Ovary (tissue), 10 donors: ENCODE measurements at places on chromosomes 1 and 21. TPM values are rescaled to one million over a fixed set of nuclear protein-coding genes. Genes with fewer than 3 reads are reported as not detected.
A peak's percentile ranks its signal among the peaks of the same experiment; 100 is the strongest.

The MYBPHL gene
- not detected for total RNA-seq

The YARS1 gene
- total RNA-seq = 71.9 TPM

The RPE65 gene
- total RNA-seq = not detected

DNA sequence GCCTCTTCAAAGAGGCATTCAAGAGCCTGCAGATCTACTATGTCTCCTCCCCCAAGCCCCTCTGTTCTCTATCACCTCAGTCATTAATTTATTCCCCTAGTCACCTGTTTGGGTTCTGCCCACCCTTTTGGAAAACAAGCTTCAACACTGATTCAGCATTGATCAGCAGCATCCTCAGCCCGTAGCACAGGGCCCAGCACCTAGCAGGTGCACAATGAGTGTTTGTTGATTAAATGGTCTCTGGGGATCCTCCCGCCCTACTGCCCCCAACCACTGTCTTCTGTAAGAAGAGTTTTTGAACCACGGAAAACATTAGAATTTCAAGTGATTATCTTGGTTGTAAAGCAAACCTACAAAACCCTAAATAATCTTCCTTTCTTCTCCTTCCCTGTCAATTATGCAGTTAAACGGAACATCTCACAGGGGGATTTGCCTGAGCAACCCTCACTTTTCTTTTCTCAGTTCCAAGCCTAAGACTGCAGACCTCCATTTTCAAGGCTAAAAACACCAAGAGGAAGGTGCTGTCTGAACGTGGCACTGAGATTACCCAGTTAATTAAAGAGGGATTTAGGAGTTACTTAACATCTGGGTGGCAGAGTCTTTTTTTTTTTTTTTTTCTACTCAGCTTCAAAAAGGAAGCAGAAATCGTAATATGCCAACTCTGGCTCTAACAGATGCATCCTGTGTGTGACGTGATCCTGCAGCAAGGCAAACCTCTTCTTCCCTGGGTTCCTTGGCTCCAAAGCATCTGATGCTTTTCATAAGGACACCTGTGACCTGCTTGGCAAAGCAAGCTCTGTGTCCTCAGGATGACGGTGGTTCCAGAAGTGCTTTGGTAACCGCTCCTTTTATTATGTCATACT lies 163.0 kb downstream of the KAZN start:
- no peaks in the 10 kb centered on the region for H3K4me1 ChIP-seq
- no peaks in the 10 kb centered on the region for H3K36me3 ChIP-seq
- H3K27me3 ChIP-seq = no peaks in the 10 kb centered on the region
- no peak overlapping the region for H3K27ac ChIP-seq
- no peak overlapping the region for H3K4me3 ChIP-seq
- no peak for DNase-seq

- no peaks in the 10 kb centered on the region for H3K36me3 ChIP-seq
- DNase-seq = no peak
- no peak overlapping the region for H3K27ac ChIP-seq
Observed at GRCh38 chr1:24714859-24715520, 30.3 kb upstream of the CLIC4 start.

GRCh38 chr1:94729267-94729666 lies 90.9 kb upstream of the SLC44A3 start:
- H3K4me1 ChIP-seq = peaks cover 11% of the 10 kb centered on the region
- peak overlapping the region; percentile 1 for H3K27ac ChIP-seq
- no peaks in the 10 kb centered on the region for H3K36me3 ChIP-seq
- no peaks in the 10 kb centered on the region for H3K27me3 ChIP-seq
- H3K4me3 ChIP-seq = no peak overlapping the region
- DNase-seq = no peak

GRCh38 chr1:15289251-15289651 lies 42.2 kb downstream of the FHAD1 start:
- H3K4me1 ChIP-seq = peaks cover 5% of the 10 kb centered on the region
- H3K27me3 ChIP-seq = no peaks in the 10 kb centered on the region
- no peak overlapping the region for H3K4me3 ChIP-seq
- no peaks in the 10 kb centered on the region for H3K36me3 ChIP-seq

- no peak overlapping the region for H3K27ac ChIP-seq
- DNase-seq = no peak
- H3K4me3 ChIP-seq = no peak overlapping the region
- H3K36me3 ChIP-seq = no peaks in the 10 kb centered on the region
- no peaks in the 10 kb centered on the region for H3K27me3 ChIP-seq
- H3K4me1 ChIP-seq = no peaks in the 10 kb centered on the region
Observed at GRCh38 chr1:26844424-26845196, 18.1 kb downstream of the ZDHHC18 start.

GRCh38 chr1:70896224-70896623 lies 151.4 kb downstream of the PTGER3 start:
- no peaks in the 10 kb centered on the region for H3K36me3 ChIP-seq
- H3K27ac ChIP-seq = no peak overlapping the region

DNA sequence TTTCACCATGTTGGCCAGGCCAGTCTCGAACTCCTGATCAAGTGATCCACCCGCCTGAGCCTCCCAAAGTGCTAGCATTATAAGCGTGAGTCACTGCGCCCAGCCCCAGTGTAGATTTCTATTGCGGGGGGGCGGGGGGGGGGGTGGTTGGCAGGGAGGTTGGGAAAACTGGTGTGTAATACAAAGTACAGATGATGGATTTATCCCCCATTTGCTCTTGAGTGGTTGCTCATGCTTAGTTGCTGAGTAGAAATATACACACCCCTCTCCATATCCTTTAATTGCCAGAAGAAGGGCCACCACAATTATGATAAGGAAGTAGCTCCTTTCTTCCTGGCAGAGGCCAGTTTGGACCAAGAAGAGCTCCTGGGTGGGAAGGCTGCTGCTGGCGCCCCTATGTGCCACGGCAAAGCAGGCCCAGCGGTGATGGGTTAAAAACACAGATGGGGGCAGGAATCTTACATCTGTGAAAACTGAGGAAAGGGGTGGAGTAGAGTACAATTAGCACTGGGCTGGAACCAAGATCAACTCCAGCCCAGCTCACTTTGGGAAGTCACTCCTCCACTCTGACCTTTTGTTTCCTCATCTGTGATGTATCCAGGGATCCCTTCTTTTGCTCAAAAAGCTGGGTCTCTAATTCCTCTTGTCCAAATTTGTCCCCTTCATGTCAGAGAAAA lies 55.2 kb downstream of the MRPL37 start:
- no peaks in the 10 kb centered on the region for H3K27me3 ChIP-seq
- H3K4me1 ChIP-seq = peaks cover 27% of the 10 kb centered on the region
- no peak overlapping the region for H3K27ac ChIP-seq
- no peak overlapping the region for H3K4me3 ChIP-seq
- DNase-seq = no peak
- no peaks in the 10 kb centered on the region for H3K36me3 ChIP-seq

DNA sequence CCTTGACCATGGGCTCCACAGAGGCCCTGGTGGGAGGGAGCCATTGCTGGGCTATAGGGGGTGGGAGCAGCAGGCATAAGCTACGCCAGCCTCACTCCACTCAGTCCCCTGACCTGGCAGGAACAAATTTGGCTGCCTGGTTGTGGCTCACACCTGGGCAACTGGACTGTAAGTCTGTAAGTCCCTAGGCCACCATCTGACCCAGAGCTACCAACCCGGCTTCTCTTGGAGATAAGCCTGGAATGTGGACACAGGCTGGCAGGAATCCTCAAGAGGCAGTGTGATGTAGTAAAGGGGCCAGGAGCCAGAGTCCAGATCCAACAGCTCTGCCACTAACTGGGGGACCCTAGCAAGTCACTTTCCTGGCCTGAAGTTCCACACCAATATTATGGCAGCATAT lies 11.4 kb downstream of the NCF2 start:
- H3K27ac ChIP-seq = no peak overlapping the region
- H3K4me1 ChIP-seq = no peaks in the 10 kb centered on the region
- H3K4me3 ChIP-seq = no peak overlapping the region
- H3K27me3 ChIP-seq = no peaks in the 10 kb centered on the region
- no peaks in the 10 kb centered on the region for H3K36me3 ChIP-seq

- H3K27me3 ChIP-seq = no peaks in the 10 kb centered on the region
- H3K4me1 ChIP-seq = no peaks in the 10 kb centered on the region
- H3K27ac ChIP-seq = no peak overlapping the region
- H3K36me3 ChIP-seq = no peaks in the 10 kb centered on the region
- no peak overlapping the region for H3K4me3 ChIP-seq
Observed at GRCh38 chr1:241849345-241849695, 1.3 kb downstream of the EXO1 start.

- H3K4me1 ChIP-seq = no peaks in the 10 kb centered on the region
- no peak overlapping the region for H3K27ac ChIP-seq
- no peak overlapping the region for H3K4me3 ChIP-seq
- no peak for DNase-seq
Observed at GRCh38 chr1:242139442-242139841, 140.5 kb upstream of the MAP1LC3C start.

DNA sequence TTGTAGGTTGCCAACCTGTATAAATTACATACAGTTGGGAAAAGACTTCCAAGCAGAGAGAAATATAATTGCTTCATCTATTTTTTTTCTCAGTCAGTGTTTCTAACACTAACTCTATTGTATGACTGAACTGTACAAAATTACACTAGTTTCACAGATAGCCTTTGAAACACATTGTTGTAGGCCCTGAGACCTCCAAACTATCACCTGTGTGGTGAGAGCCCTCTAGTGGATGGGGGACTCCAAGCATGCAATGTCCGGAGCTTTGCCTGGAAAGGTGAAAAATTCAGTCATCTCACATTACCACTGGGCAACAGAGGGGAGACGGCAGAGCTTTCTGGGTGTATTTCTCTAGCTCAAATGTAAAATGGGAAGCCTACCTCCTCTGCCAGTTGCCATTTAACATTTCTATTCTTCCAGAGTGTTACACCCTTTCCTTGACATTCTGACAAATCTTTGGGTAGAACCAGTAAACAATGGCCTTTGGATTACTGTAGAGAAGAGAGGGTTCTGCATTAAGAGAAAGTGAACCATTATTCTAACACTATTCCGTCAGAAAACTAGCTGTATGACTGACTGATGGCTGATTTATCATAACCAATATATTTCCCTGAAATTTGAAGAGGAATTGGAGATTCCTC lies 212.2 kb downstream of the LYPLAL1 start:
- H3K27me3 ChIP-seq = no peaks in the 10 kb centered on the region
- no peaks in the 10 kb centered on the region for H3K36me3 ChIP-seq
- no peak overlapping the region for H3K27ac ChIP-seq

DNA sequence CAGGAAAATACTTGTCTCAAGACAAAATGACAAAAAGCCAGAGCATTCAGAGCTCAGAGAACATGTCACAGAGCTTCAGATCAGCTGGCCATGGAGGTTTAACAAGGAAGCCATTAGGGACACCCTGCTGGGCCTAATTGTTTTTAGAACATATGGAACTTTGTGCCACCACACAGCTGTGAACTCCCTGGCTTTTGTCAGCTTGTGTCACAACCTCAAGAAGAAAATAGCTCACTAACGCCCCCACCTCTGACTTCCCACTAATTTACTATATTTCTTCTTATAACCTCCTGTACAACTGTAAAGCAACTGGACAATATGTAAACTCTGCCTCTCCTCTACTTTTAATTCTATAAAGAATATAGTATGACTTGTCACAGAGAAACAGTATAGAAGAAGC lies 21.0 kb upstream of the TDRD10 start:
- no peak overlapping the region for H3K27ac ChIP-seq
- H3K4me3 ChIP-seq = no peak overlapping the region
- no peaks in the 10 kb centered on the region for H3K36me3 ChIP-seq
- H3K27me3 ChIP-seq = no peaks in the 10 kb centered on the region

DNA sequence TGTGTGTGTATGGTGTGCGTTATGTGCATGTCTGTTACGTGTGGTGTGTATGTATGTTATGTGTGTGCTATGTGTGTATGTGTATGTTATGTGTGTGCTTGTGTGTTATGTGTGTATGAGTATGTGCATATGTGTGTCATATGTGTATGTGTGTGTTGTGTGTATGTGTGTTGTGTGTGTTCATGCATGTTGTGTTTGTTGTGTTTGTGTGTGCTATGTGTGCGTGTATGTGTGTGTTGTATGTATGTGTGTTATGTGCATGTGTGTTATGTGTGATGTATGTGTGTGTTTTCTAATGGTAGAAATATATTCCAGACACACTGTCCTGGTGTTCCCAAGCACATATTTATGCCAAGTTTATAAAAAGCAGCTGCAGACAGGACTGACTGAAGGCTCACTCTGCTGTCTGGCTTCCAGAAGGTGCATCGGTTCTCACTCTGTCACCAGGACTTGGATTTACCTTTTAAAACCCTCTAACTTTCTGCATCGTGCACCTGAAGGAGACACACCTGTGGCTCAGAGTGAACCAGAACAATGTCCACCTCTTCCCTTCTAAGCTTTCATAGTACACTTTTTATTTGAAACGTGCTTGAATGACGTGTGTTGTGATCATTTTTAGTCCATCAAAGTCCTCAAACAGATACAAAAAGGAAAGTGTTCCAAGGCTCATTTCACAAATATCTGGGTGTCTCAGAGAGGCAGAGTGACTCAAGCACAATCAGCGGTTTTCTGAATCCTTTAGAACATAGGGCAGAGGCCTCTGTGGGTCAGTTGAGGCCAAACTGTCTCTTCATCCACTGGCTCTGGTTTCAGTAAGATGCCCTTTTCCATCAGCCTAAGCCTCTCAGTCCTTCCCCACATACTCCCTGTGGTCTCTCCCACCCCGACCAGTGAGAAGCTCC lies 49.9 kb downstream of the TOMM20 start:
- no peak for DNase-seq
- peaks cover 11% of the 10 kb centered on the region for H3K4me1 ChIP-seq
- no peak overlapping the region for H3K4me3 ChIP-seq
- H3K27me3 ChIP-seq = no peaks in the 10 kb centered on the region

DNA sequence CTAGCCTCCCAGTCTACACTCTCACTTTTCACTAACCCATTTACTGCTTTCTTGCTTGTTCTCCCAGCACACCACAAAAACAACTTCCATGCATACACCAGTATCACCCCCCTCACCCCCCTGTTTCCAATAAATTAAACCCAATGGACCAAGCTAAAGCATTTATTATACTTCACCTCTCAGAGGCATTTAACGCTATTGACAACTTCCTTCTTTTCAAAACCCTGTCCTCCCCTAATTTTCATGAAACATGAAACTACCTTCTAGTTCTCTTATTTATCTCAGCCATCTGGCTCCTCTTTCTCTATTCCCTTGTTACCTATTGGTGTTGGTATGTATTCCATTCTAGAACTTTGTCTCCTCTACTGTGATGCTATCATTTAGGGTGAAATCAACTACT lies 32.3 kb downstream of the PTPRC start:
- no peaks in the 10 kb centered on the region for H3K36me3 ChIP-seq
- H3K4me3 ChIP-seq = no peak overlapping the region
- H3K27me3 ChIP-seq = no peaks in the 10 kb centered on the region

DNA sequence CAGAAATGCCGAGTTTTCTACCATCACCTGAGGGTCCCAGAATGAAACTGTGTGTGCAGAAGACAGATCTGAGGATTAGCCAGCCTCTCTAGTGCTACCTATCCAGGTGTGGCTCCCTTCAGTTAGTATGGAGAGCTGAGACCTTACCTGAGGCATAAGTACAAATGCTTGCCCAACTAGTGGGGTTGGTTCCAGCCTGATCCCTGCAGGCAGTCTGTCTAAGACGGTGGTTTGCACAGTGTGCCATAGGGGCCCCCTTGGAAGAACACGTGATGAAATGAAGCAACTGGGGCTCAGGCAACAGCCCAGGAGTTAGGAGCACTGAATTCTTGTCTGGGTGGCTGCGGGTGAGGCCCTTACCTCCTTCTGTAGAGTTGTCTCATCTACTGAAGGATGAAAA lies 15.6 kb downstream of the S100A7A start:
- no peak overlapping the region for H3K27ac ChIP-seq
- H3K27me3 ChIP-seq = no peaks in the 10 kb centered on the region
- no peaks in the 10 kb centered on the region for H3K36me3 ChIP-seq
- no peak overlapping the region for H3K4me3 ChIP-seq
